Stimulated activated CD8-positive, alpha-beta memory T cell treated with anti-CD3 and anti-CD28 coated beads, Interleukin-15, amount 100 ng/mL, for 48 hours (primary cell): ENCODE measurements at places on chromosomes 7 and 10.

DNA sequence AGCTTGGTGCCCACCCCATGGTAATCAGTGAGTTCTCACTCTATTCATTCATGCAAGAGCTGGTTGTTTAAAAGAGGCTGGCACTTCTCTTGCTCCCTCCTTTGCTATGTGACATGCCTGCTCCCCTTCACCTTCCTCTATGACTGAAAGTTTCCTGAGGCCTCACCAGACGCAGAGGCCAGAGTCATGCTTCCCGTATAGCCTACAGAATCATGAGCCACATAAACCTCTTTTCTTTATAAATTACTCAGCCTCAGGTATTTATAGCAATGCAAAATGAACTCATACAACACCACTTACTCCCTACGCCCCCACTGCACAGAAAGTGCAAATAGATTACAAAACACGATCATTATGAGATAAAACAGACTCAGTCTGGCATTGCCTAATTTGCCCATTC is 39.0 kb downstream of the SEC61G start:
- no peak for DNase-seq

- no peak for DNase-seq
Observed at GRCh38 chr10:83562381-83562780, 576.9 kb upstream of the GHITM start.

DNA sequence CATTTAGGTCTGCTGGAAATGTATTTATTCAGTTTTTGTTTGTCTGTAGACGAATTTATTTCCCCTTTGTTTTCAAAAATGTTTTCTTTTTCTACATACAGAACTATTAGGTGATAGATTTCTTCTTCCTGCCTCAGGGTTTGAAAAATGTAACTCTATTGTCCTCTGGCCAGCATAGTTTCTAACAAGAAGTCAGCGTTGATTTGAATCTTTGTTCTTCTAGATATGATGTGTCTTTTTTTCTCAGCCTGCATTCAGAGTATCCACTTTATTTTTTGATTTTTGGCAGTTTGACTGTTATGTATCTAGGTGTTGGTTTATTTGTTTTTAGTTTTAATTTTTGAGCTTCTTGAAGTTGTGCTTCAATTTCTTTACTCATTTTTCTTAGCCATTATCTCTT is 7.5 kb upstream of the OR2F1 start:
- DNase-seq, result no peak

- no peak for DNase-seq
Observed at GRCh38 chr7:155449008-155449868, 8.7 kb upstream of the EN2 start.

- DNase-seq, result no peak
Observed at GRCh38 chr7:28626221-28626620, 213.9 kb downstream of the CREB5 start.

- DNase-seq, result no peak
Observed at GRCh38 chr10:31143331-31143935, 111.8 kb upstream of the ZNF438 start.

GRCh38 chr7:106824458-106824857 is 40.6 kb upstream of the PIK3CG start:
- DNase-seq, result no peak

GRCh38 chr7:70288781-70289456 is 690.6 kb downstream of the AUTS2 start:
- DNase-seq, result no peak

GRCh38 chr10:29534590-29534989 is 100.2 kb downstream of the SVIL start:
- DNase-seq, result no peak

DNA sequence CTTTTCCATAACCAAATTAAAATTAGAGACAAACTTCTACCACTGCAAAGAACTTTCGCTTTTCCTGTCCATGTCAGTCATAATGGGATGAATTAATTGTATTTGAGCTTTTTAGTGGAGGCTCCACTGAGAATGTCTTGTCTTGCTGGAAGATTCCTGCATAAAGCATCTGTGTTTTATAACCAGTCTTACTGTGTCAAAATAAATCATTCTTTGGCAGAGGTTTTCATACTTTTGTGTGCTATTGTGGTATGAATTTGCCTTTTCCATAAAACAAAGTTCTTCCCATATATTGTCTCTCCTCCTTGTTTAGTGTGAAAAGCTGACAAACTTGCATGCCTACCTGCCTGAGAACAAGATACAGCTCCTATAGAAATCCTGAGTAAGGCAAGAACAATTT is 124.8 kb upstream of the CCDC6 start:
- no peak for DNase-seq

DNA sequence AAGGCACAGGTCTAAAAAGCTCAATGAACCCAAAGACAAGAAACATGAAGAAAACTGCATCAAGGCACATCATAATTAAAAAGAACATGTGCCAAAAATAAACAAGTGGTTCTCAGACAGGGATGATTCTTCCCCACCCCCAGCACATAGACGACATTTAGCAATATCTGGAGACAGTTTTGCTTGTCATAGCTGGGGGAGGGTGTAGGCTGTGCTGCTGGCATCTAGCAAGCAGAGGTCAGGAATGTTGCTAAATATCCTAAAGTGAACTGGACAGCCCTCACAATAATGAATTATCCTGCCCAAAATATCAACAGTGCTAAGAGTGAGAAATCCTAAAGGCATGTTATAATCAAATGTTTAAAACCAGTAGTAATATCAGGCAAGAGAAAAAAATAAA is 122.6 kb downstream of the MICU1 start:
- no peak for DNase-seq

DNA sequence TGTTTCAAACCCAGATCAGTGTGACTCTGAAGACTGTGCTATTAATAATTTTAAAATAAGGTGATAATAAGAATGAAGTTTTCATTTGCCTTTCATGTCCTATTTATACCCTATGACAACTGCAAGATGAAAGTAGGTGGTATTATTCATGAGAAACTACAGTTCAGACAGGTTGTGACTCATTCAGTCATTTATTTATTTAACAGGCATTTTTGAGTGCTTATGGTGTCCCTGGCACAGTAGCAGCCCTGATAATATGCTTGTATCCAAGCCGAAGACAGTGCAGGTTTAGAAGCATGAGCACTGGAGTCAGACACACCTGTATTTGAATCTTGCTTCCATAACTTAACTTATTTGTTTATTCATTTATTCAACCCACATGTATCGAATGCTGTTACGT is 87.1 kb downstream of the FZD1 start:
- no peak for DNase-seq

GRCh38 chr10:48450741-48451466 is 144.4 kb downstream of the MAPK8 start:
- no peak for DNase-seq

DNA sequence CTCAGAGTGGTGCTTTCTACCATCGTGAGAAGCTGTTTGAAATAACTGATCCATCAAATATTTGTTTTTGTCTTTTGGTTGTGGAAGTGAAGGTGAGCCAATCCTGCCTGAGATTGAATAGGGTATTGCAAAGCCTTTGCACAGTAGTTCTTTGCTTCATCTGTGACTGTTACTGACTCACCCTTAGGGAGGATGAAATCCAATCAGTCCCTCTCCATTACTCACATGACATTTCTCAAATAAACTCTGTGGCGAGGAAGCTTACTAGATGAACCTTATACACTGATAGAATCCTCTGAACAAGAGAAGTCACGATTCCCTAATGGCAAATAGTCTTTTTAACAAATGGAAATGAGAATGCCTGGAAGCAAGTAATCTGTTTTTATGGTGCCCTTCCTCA is 31.9 kb downstream of the HEPACAM2 start:
- DNase-seq, result no peak

DNA sequence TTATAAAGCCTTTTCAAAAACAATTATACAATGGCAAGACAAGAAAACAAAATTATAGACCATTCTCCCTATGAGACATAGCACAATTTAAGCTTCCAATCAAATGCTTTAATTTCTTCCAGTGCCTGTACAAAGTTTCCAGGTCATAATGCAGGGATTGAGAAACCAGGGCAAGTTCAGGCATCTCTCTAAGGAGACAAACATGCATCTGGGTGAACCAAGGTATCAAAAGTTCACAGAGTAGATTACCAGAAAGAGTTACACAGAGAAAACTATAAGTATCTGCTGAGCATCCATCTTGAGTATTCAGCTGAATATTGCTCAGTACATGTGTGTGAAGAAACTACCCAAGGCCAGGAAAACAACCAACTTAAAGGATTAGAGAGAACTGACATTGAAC is 89.1 kb downstream of the COL28A1 start:
- DNase-seq, result no peak

DNA sequence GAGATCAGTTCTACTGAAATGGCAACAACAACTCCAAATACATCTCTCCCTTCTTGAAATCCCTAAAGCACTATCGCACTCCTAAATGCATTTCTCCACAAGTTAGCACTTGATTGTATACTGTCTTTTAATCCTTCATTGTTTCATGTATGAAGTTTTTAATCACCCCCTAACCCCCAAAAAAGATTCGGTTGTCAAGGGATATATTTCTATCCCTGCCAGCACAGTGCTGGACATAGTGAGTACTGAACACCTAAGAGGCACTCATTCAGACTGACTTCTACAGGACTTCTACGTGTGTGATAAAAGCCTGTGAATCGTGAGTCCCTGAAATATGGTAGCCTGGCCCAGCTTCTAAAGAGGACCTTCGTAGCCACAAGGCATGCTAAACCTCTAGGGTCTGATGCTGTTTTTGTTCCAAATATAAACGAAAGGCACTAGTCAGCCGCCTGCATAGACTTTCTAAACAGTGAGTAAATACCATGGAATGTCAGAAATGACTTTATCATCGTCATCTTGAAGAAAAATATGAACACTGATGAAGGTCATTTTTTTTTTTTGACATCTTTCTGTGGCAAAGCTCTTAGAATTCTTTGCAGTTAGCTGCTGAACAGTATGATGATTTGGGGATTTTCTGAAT is 14.6 kb upstream of the ZSCAN21 start:
- DNase-seq, result no peak

- no peak for DNase-seq
Observed at GRCh38 chr10:82922755-82923154, 1047.8 kb downstream of the NRG3 start.

DNA sequence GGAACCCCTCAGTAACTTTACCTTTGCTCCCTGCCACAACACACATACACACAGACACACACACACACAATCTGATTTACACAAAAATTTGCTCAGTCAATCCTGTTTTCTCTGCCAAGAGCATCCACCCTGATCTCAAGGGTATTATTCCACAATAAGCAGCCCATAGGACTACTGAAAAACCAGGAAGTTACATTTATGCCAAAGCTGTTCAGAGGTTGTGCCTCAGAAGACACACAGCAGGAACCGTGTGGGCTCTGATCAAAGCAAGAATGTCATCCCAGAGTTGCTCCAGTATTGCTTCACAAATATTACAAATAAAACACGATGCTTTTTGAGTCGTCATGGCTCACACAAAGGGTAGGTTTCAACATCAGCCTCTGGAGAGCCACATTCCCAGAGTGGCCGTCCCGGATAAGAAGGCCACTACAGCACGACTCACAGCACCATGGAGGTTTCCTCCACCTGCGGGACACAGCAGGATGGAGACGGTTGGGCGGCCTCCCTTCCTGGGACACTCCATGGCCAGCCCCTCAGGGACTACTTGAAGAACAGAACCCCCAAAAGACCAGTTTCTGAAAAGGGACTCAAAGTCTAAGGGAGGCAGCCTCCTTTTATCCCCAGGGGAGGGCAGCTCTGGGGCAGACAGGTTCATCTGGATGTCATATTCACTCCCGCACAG is 1.6 kb downstream of the AIFM2 start:
- DNase-seq, result no peak

- DNase-seq, result no peak
Observed at GRCh38 chr7:17061443-17061842, 179.7 kb upstream of the AGR3 start.

GRCh38 chr10:68082872-68083271 is 7.8 kb upstream of the HERC4 start:
- no peak for DNase-seq

DNA sequence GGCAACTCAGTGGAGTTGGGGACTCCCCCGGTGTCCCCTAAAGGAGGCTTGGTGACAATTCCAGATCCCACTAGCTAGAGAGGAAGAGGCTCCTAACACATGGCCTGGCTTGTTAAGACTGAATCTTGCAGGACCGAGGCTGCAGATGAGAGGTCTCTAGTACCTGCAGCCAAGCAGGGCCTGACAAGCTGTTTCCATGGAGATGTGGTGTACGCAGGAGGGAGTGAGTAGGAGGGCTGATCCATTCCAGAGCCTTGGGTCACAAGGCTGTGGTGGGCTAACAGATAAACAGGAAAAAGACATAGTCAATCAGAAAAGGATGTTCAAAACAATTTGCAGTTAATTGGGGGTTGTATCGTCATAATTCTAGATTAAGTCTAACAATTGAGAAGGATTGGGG is 77.3 kb upstream of the MKLN1 start:
- DNase-seq, result no peak

DNA sequence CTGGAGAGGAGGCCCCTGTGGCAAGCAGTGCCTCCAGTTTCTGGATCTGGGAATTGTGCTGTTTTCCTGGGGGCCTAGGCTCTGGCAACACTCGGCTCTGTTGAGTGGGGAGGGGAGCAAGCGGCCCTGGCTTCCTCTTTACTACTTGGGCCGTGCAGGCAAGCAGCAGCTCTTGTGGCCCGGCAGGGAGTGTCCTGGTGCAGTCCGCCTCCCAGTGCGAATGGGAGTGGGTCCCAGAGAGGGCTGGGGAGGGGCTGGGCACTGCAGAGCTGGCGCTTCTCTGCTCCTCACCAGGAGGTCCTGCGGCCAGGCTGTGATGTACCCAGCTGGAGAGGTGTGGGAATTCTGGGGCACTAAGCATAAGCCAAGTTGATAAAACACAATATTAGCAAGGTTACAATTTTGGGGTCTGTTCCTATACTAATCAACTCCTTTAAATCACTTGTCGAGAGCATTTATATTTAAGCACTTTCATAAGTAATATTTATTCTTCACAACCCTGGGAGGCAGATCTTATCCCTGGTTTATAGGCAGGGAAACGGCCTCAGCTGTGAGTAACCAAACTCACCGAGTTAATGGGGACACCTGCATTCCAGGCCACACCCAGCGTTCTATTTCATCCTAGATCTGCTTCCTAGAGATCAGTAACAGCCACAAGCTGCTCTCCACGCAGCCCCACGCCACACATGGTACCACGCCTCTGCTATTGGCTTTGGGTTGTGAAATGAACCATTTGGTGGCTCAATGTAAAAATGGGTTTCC is 183.4 kb upstream of the PLXNA4 start:
- DNase-seq, result no peak

GRCh38 chr10:1788401-1788800 is 51.1 kb upstream of the ADARB2 start:
- DNase-seq, result no peak

DNA sequence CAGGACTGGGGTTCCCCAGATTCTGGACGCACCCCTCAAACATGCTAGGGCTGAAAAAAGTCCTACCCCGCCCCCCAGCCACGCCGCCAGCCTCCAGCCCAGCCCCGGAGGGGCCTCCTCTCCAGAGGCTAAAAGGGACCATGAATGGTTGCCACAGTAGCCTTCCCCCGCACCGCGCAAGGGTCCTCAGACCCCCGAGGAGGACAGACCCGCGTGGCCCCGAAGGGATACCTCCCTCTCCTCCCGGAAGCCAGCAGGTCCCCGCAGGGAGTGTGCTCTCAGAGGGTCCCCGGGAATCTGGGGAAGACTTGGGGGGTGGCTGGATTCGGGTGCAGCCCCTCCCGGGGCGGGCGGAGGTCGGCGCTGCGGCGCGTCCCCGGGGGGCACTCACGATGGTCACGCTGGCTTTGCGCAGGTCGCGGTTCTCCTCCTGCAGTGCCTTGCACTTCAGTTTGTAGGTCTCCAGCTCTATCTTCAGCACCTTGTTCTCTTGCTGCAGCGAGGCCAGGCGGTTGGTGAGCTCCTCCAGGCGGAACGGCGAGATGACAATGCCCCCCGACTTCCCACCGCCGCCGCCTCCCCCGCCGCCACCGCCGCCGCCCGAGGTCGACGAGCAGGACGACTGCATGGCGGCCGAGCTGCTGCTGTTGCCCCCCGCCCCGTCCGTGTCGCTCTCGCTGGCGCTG is 482 bp downstream of the CCDC6 start:
- DNase-seq, result no peak
